Stimulated activated CD4-positive, alpha-beta T cell treated with anti-CD3 and anti-CD28 coated beads, Interleukin-2, amount 100 ng/mL, for 4 hours (primary cell): ENCODE measurements at places on chromosomes 6 and 20.

DNA sequence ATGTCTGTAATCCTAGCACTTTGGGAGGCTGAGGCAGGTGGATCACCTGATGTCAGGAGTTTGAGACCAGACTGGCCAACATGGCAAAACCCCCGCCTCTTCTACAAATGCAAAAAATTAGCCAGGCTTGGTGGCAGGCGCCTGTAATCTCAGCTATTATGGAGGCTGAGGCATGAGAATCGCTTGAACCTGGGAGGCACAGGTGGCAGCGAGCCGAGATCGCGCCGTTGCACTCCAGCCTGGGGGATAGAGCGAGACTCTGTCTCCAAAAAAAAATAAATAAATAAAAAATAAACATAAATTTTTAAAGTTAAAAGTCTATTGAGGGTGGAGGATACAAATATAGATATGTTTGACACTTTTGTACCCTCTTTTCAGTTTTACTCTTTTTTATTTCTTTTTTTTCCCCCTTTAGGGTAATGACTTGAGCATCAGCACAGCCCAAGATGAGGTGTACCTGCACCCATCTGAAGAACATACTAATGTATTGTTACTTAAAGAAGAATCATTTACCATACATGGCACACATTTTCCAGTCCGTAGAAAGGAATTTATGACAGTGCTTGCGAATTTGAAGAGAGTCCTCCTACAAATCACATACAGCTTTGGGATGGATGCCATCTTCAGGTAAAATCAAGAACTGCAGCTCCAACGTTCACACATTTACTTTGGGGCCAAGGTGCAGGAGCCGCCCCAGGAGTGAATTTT, 368.9 kb downstream of the LAMA2 start:
- peak; percentile 63 for DNase-seq

- DNase-seq: no peak
Measured at GRCh38 chr6:136500414-136500813, 49.8 kb downstream of the MAP7 start.

- DNase-seq: no peak
Measured at GRCh38 chr6:22546236-22546635, 23.1 kb upstream of the HDGFL1 start.

GRCh38 chr20:15716256-15716655, 857.0 kb downstream of the KIF16B start:
- no peak for DNase-seq

- DNase-seq: no peak
Measured at GRCh38 chr6:149752600-149753373, 3.2 kb downstream of the PCMT1 start.

DNA sequence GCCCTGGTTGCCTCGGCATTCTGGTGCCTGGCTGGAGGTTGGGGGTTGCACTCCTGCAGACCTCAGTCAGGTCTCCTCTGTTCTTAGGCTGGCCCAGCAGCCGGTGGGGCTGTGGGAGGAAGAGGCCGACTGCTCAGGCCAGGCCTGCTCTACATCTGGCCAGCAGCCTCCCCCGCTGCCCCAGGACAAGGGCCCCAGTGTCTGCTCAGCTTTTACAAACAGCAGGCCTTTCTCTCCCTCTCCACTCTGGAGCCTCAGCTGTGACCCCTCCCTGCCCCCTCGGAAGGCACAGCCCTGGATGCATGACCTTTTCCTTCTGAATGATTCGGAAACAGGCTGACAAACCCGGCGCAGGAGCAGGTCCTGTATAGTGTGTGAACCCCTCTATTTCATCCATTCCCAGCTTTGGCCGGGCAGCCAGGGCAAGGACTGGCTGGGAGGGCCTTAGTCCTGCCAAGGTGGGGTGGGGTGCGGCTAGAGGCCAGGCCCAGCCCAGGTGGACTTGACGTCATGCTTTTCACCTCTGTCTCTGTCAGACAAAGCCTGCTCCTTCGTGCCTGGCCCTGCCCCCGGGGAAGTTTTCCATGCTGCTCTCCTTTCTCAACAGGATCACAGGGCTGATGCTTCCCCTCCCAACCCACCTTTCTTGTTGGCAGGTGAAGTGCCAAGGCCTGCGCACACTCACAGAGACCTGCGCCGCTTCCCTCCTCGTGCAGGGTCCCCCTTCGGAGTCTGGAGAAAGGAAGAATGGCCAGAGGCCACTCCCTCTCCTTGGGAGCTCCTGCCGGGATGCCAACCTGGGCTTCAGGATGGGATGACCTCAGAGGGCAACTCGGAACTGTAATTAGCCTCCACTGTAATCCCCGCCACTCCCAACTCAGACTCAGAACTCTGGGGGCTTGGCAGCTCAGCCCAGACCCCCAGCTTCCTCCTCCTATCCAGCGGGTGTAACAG, 10.1 kb upstream of the ITPR3 start:
- DNase-seq: no peak

GRCh38 chr6:32226434-32226833, 2.6 kb upstream of the NOTCH4 start:
- no peak for DNase-seq

- DNase-seq: no peak
Measured at GRCh38 chr6:146111881-146112450, 83.1 kb downstream of the GRM1 start.

DNA sequence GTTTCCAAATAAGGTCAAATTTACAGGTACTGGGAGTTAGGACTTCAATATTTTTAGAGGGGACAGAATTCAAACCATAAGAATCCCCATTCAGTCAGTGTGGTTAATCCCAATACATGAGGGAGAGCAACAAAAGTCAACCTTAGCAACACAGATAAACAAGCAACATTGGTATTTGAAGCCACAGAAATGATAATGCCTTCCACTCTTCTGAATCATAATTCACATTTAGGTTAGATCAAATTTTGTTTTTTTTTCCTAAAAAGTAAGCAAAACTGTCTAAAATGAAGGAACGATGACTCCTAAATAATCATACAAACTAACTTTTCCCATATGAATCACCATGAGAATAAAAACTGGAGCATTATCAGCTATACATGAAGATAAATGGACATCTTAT, 246.0 kb upstream of the TENT5A start:
- no peak for DNase-seq

DNA sequence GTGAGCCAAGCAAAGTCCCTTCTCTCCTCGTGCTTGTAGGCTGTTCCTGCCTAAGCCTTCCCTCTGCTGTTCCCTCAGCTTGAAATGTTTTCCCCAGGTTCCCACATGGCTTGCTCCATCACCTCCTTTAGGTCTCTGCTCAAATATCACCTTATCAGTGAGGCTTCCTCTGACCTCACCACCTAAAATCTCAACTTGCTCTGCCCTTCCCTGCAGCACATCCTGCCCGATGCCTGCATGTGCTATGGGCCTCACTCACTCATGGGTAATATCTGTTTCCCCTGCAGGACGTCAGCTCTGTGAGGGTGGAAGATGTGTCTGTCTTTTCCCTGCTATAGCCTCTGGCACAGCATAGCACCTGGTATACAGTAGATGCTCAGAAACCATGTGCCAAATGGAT, 29.9 kb upstream of the FKBP1A start:
- no peak for DNase-seq

- DNase-seq: no peak
Measured at GRCh38 chr6:37531026-37531425, 31.3 kb upstream of the CCDC167 start.

- DNase-seq: no peak
Measured at GRCh38 chr6:118216751-118217150, 309.7 kb downstream of the SLC35F1 start.

- no peak for DNase-seq
Measured at GRCh38 chr6:90870561-90870960, 283.7 kb upstream of the MAP3K7 start.

DNA sequence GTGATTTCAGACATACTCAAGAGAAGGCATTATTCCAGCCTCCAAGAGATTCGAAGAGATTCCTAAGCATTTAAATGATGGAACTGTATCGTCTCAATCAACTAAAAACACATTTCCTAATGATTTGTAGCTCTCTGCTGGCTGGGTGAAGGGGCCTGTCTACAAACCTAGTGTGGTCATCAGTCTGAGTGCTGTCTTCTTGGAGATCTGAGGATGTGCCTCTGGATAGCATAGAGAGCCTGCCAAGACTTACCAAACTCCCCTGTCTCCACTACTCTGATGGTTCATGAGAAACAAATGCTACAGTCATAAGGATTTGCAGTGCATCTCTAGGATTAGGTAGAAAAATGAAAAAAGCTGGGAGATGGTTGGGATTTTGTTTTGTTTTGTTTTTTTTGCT, 176.9 kb upstream of the CITED2 start:
- DNase-seq: no peak

DNA sequence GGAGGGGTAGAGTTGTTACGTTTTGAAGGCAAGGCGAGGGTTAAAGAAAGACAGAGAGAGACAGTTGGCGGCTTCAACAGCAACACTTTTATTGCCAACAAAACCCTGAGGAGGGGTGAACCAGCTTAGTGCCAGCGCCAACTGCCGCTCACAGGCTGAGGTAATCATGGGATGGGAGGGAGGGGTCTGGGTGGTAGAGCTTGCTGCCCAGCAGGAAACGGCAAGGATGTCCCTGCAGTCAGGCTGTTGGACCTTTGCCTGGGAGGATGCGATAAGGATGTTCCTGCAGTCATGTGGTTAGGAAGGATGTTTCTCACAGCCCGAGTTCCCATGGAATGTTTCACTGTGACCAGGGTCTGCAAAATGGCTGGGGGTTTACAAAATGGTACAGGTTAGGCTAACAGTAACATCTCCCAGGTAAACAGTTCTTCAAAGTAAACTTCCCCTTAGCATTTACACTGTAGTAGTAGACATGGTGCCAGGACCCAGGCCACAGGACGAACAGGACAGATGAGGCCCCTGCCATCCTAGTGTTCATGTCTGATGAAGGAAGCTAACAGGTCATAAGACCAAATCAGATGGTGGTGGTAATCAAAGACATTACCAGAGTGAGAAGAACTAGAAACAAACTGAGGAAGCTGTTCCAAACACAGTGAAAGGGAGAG, 647.3 kb upstream of the DEFB115 start:
- DNase-seq: no peak

- DNase-seq: no peak
Measured at GRCh38 chr6:137105375-137105774, 60.6 kb upstream of the IL20RA start.

GRCh38 chr6:19463250-19463649, 373.9 kb upstream of the ID4 start:
- no peak for DNase-seq

- no peak for DNase-seq
Measured at GRCh38 chr6:105372142-105372848, 30.6 kb downstream of the PREP start.
